ENCODE measurements at places on chromosomes 5 and 9. TPM values are rescaled to one million over a fixed set of nuclear protein-coding genes. Genes with fewer than 3 reads are reported as not detected.

Gene C9orf50
- polyA plus RNA-seq = 0.72 TPM

Gene FRRS1L
- 3.0 TPM for polyA plus RNA-seq

DNA sequence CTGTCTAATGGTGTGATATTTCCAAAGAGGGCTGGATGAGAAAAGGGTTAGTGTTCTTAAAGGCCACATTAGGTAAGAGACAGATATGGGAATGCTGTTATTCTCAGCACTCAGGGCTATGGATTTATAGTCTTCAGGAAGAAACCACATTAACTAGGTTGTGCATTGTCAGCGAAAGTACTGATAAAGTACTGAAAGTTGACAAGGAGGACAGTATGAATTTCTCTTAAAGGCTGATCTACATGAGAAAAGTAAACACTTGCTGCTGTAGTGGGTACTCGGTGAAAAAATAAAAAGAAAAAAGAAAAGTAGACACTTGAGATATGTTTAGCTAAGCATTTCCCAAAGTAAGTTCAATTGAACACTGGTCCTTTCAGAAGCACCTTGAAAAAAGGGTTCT lies 381.0 kb upstream of the RPS23 start:
- no peak for DNase-seq

Gene SLC44A1
- 53.0 TPM for polyA plus RNA-seq

Gene SPAG8
- polyA plus RNA-seq = 6.7 TPM

GRCh38 chr9:27602142-27602861 lies 29.0 kb upstream of the C9orf72 start:
- DNase-seq = no peak
